ENCODE measurements at places on chromosomes 1 and 21.

DNA sequence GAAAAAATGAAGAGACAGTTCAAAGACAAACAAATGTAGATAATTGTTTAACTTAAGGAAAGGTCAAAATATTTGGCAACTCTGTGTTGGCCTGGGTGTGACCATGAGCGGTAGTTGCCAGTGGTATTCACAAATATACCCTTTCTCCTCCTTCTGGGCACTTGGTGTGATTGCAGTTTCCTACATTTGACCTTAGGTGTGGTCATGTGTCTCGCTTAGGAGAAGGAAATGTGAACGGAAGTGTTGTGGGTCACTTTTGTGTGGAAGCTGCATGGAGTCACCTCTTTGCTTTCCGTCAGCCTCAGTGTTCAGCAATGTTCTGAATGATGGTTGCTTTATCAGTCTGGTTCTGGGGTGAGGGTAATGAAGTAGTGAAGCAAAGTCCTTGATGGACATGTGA lies 3.4 kb upstream of the PCSK9 start:
- no peak for DNase-seq

GRCh38 chr1:73475316-73475870 lies 722.6 kb downstream of the LRRIQ3 start:
- DNase-seq = no peak

- DNase-seq = no peak
Measured at GRCh38 chr1:159755451-159756007, 25.2 kb upstream of the DUSP23 start.

DNA sequence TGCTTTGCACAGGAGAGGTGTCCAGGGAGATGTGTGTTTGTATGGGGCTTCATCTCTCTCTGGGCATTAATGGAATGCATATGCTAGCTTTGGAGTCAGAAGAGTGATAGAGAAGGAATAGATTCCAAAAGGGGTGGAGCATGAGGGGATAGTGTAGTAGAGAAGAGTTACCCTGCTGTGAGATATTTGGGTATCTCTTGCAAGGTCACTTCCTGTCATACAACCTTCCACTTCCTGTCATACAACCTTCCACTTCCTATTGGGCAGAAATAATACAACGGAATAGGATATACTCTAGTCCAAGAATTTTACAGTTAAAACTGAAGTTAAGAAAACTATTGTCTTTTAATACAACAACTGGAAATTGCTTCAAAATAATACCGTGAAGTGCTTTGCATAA lies 351.8 kb upstream of the FMN2 start:
- DNase-seq = no peak

GRCh38 chr1:97093741-97094140 lies 372.2 kb downstream of the PTBP2 start:
- no peak for DNase-seq

DNA sequence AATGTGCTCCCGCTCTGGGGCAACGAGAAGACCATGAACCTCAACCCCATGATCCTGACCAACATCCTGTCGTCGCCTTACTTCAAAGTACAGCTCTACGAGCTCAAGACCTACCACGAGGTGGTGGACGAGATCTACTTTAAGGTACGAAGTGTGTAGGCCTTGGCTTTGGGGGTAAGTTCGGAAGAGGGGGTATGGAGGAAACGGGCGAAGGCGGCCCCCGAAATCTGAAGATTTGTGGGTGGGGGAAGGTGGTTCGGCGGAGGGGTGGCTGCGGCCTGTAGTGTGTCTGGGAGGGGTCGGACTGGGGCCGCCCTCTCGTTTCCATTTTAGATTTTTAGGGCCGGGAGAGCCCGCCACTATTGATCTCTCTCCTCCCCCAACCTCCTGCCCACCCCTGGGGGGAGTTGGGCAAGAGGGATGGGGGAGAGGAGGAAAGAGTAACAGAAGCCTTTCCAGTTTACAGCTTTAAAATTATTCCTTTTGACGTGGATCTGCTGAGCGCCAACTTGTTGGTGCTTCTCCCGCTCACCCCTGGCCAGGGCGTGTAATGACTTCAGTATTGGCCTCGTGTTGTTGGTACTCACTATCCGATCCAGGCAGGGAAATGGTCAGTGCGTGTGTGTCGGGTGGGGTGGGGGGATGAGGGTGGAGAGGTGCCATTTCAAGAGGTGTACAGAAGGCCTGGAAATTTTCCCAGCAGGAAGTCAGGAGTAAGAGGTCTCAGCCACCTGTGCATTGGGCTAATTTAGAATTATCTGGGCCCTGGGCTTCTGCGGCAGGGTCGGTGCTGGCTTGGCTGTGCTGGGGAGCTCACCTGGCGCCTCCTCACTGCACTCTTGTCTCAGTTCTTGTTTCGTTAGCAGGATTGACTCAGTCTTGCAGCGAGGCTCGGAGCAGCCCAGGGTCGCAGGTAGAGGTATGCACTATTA lies 880 bp downstream of the PRPF38B start:
- DNase-seq = peak; percentile 29

- no peak for DNase-seq
Measured at GRCh38 chr1:23591460-23592208, 32.3 kb upstream of the ID3 start.

- DNase-seq = no peak
Measured at GRCh38 chr1:173267453-173267945, 60.4 kb upstream of the TNFSF4 start.

DNA sequence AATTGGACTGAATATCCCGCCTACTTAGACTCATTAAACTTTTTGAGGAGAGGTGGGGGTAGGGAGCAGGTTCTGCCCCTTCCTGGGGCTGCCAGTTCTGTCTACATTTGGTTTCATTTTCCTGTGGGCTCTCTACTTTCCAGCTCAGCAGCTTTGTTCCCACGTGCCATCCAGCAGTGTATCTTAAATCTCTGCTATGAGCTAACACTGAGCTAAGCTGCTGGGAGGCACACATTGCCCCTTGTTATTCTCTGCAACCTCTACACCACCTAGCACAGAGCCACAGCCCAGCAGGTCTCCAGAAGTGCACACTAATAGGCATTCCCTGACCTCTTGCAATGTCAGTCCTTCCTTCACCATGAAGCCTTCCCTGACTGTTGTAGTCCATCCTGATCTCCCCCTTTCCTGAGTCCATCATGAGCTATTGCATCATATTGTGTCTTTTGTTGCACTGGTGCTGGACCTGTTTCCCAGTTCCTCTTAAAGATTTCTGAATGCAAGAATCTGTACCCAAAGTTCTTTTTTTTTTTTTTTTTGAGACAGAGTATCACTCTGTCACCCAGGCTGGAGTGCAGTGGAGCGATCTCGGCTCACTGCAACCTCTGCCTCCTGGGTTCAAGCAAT lies 28.7 kb upstream of the NRDC start:
- no peak for DNase-seq

- no peak for DNase-seq
Measured at GRCh38 chr21:34885626-34886239, 163.4 kb downstream of the RUNX1 start.

- no peak for DNase-seq
Measured at GRCh38 chr21:21788591-21788990, 790.4 kb downstream of the NCAM2 start.

GRCh38 chr1:44632598-44632997 lies 41.7 kb downstream of the TMEM53 start:
- no peak for DNase-seq

DNA sequence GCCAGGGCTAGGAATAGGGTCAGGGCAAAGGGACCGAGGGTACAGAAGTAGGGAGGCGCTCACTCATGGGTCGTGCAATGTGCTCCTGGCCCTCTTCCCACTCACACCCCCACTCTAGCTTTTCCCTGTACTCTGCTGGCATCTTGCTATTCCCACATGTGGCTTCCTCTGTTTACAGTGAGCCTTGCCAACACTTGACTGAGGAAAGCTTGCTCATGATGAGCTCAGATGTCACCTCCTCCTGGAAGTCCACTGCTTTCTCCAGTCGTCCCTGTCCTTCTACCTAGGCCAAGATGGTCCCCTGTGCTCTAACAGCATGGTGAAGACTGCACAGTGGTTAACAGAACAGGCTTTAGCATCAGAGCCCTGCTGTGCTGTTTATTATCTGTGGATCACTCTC lies 8.0 kb upstream of the RIMS3 start:
- DNase-seq = no peak

DNA sequence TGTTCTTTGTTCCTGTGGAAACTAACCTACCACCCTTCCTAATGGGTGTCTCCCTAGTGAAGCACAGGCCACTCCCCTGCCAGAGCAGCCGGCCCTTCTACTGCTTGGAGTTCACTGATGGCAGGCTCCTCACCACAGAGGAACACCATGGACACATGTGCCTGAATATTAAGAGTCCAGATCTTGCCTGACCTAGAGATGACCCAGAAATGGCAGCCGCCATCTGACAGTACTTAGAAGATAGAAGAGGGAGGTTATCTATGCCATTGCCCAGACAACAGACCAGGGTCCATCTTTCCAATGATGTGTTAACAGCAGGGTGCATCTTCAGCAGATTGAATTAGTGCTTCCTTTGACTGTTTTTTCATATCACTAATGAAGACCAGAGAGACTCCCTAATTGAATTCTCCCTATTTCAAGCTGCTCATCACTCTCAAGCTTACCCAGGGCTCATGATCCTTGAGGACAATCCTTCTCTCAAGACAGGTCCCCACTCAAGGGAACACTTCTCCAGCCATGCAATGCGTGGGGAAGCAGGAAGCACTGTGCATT lies 59.8 kb downstream of the PLEKHA6 start:
- DNase-seq = no peak

- DNase-seq = no peak
Measured at GRCh38 chr21:25790122-25790877, 55.5 kb downstream of the GABPA start.

- DNase-seq = no peak
Measured at GRCh38 chr1:45306319-45306718, 20.4 kb upstream of the HPDL start.

DNA sequence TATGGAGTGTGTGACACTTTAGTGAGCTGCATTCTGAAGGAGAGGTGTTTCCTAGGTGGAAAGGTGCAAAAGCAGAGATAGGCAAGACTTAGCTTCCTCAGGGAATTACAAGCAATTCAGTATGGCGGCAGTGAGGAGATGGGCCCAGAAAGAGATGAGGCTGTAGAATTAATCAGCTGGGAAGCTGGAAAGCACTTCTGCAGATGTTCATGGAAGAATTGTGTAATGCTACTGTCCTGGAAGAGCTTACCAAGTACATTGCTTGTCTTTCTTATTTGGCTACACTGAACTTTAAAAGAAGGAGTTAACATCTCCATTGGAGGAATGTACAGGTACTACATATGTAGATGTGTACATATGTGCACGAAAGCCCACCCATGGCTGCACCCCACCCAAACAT lies 103.7 kb upstream of the DPT start:
- DNase-seq = no peak

- DNase-seq = no peak
Measured at GRCh38 chr1:231924180-231924579, 297.6 kb downstream of the DISC1 start.

DNA sequence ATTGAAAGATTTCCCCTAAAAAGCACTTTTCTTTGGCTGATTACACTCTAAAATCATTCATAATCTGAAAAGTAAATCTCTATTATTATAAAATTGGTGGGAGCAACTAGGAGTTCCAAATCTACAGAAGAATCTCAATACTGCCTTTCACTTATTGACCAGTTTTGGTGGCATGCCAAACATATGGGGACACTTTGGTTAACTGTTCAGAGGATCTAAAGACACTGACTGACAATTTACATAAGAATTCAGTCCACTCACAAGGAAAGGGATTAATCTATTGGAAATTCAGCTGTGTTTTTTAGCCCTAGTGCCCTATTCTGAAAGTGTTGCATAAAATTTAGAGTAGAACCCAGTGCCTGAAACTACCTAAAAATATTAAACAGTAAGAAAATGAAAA lies 113.6 kb downstream of the LRRC40 start:
- no peak for DNase-seq

DNA sequence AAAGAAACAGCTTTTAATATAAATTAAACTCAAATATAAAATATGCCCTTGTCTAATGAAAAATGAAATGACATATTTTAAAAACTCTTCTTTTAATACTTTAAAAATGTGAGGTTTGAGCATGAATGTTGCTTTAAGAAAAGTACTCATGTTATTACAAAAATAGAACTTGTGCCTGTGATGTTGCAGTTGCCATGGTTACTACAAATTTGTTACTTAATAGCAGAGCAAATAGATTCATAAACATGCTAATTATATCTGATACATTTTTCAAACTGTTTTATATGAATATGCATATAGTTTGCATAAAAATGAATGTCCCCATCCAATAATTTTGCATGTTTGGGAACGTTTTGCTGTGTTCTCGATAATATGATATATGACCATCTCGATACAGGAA lies 152.3 kb upstream of the DPYD start:
- DNase-seq = no peak

GRCh38 chr1:235397733-235398132 lies 30.5 kb downstream of the TBCE start:
- no peak for DNase-seq

DNA sequence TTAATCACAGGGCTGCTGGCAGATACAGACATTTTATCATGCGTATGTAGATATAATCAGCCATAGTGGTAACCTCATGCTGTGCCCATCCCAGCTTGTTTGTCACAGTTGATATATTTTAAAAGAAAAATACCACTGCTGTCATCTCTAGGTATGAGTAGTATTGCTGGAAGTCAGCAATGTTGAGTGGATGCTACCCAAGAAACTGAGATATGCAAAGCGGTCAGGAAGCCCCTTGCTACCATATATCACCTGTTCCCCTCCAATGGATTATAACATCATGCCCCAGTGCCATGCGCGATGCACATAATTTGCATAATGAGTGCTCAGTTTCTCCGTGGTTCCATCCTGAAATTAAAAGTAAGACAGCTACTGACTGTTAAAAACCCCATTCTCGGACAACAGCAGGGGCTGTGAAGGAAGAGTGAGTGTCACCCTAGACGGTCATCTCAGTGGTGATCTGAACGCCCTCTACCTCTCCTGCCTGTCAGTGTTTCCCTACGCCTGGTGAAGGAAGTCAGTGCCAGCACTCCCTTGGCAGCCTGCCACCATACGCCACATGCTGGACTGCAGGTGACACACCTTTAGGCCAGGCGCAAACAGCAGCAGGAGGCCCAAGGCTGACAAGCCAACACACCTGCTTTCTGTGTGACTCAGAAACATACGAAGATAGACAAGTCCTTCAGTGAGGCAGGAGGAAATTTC lies 2.7 kb downstream of the IL10RB start:
- no peak for DNase-seq

- peak; percentile 58 for DNase-seq
Measured at GRCh38 chr1:204453141-204453772, 41.3 kb downstream of the PIK3C2B start.

- DNase-seq = no peak
Measured at GRCh38 chr1:230749150-230749549, 2.0 kb downstream of the CAPN9 start.

DNA sequence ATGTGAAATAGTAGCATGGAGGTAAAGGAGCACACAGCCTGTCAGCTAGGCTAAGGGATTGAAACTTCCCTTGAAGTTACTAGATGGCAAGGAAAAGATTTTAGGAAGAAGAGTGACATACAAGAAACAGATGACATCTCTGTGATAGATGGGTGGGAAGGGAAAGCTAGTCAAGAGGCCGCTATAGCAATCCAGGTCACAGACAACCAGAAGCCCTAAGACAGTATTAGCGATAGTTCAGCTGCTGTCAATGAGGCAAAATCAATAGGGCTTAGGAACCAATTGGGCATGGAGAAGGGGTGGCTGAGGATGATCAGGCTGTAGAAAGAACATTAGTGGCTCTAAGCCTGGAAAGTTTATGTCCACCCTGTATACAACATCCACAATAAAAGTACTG lies 111.1 kb downstream of the GLUL start:
- no peak for DNase-seq
